ENCODE measurements at places on chromosomes 16 and 17.

- DNase-seq, result no peak
These were observed 242.8 kb upstream of the PSMD7 start for GRCh38 chr16:74053826-74054225.

- no peak for DNase-seq
These were observed 5.4 kb upstream of the DRC7 start for GRCh38 chr16:57688987-57689761.

DNA sequence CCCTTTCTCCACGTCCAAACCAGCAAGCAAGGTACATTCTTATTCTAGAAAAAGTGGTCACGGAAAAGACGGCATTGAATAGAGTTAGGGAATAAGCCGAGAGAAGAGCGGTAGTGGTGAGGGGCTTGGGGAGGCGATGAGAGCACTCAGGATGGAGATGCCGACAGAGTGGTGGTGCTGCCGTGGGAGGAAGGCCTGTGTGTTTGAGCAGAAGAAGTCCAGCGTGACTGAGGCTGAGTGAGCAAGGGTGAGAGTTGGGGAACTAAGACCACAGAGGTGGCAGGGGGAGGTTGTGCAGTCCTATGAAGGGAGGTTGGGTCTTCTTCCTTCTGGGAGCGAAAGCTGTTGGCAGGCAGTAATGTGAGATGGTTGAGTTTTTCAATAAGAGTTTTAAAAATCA lies 252.3 kb downstream of the ABCC12 start:
- no peak for DNase-seq

DNA sequence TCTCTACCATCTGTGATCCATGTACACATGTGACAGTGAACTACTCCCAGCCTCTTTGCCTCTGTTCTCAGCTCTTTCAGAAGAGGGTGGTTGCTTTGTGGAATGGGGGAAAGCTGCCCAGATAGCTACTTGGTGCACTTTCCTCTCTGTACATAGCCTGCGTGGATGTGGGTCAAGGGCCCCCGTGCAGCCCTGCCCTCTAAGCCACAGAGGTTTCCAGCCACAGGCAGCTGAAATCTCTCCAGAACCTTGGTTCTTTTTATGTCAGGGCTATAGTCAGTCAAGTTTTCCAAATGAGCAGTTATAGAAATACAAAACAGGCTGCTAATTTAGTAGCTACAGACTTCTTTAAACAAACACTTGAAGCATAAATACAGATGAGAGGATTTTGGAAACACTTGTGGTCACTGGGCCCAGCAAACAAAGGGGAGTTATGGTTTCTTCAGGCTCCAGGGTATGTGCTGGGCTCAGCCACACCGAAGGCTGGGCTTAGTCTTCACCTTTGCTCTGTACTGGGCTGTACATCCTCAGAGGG lies 199.7 kb upstream of the ASIC2 start:
- DNase-seq, result no peak

GRCh38 chr17:39652587-39653315 lies 12.4 kb upstream of the TCAP start:
- DNase-seq, result peak; percentile 54

GRCh38 chr16:84898447-84898846 lies 78.7 kb downstream of the CRISPLD2 start:
- no peak for DNase-seq

- DNase-seq, result no peak
These were observed 14.4 kb downstream of the CNTROB start for GRCh38 chr17:7946441-7946840.

- no peak for DNase-seq
These were observed 32.6 kb downstream of the RAI1 start for GRCh38 chr17:17713839-17714238.

- DNase-seq, result no peak
These were observed 14.0 kb upstream of the RBFOX3 start for GRCh38 chr17:79624718-79625478.

DNA sequence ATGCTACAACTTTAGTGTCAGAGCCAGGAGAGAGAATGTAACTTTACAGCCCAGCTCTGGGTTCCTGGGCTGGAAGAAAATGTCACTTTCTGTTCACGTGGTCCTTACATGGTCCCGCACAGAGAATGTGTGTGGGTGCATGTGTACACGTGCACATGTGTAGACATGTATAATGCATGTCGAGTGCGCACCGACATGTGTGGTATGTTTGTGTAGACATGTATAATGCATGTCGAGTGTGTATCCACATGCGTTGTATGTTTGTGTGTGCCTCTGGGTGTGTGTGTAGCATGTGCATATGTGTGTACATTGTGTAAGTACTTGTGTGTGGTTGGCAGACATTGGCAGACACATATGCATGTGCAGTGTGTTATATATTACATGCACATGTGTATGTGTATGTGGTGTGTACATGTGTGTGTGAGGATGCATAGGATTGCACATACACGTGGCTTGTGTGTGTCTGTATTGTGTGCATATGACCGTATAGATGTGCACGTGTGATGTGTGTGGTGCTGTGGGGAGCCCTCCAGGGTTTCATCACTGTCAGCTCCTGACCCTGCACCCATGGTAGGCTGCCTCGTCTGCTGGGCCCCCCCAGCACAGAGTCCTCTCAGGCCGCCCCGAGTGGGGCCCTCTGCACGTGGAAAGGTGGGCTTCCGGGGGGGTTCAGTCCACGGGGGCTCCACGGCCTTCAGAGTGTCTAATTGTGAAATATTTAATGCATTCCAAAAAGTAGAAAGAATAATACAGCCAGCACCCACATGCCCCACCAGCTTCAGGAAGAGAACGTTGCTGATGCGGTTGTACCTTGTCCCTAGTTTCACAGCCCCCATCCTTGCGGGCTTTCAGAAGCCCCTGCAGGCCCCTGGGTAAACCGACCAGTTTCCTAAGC lies 214.2 kb upstream of the GSE1 start:
- DNase-seq, result no peak

- no peak for DNase-seq
These were observed 52.6 kb downstream of the USP22 start for GRCh38 chr17:20989991-20990855.

All from spinal cord (tissue), 10 donors.